ENCODE measurements at places on chromosomes 2 and 18.

DNA sequence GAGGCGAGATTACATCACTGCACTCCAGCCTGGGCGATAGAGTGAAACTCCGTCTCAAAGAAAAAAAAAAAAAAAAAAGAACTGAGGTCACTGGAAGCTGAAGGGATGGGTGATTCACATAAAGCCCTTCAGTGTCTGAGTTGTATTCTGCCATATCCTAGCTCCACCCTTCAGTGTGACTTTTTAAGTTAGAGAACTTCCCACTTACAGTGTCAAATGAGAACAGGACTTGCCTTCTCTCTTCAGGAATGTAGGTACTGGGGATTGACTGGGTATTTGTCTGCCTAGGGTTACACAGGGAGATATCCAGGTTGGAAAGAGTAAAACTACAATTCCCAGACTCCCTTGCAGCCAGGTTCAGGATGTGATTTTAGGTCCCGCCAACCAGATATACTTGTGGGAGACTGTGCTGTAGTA is 37.9 kb downstream of the EHD3 start:
- H3K27ac ChIP-seq: no peak overlapping the region
- H3K27me3 ChIP-seq: 0 out of 2 replicates have a peak, but pooled peaks cover 2% of the 10 kb centered on the region
- H3K36me3 ChIP-seq: no peaks in the 10 kb centered on the region
- H3K4me3 ChIP-seq: no peak overlapping the region
- no peak for DNase-seq
- no peaks in the 10 kb centered on the region for H3K4me1 ChIP-seq

GRCh38 chr2:85800586-85800985 is 46.8 kb downstream of the ATOH8 start:
- H3K27me3 ChIP-seq: no peaks in the 10 kb centered on the region
- no peaks in the 10 kb centered on the region for H3K36me3 ChIP-seq
- H3K4me1 ChIP-seq: no peaks in the 10 kb centered on the region
- no peak overlapping the region for H3K4me3 ChIP-seq
- no peak overlapping the region for H3K27ac ChIP-seq

DNA sequence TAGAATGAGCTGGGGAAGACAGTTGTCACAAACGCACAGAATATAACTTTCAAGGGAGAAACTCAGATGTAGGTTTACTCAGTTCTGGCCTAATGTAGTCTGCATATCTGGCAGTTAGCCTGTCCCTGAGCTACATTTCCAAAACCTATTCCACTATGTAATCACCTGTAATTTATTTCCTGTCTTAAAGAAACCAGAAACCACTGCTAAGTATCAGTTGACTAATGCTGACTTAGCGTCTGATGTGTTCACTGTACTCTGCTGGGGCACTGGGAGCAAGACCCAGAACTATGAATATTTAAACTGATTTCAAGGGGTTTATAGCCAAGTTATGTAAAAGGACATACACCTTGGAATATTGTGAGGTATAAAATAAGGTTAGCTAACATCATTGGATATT is 1995.2 kb upstream of the PIK3C3 start:
- no peaks in the 10 kb centered on the region for H3K27me3 ChIP-seq
- no peaks in the 10 kb centered on the region for H3K4me1 ChIP-seq
- no peak for DNase-seq

- H3K36me3 ChIP-seq: no peaks in the 10 kb centered on the region
- no peak for DNase-seq
- H3K4me1 ChIP-seq: no peaks in the 10 kb centered on the region
- no peaks in the 10 kb centered on the region for H3K27me3 ChIP-seq
- no peak overlapping the region for H3K27ac ChIP-seq
Measured at GRCh38 chr2:161981679-161982250, 92.2 kb downstream of the DPP4 start.

DNA sequence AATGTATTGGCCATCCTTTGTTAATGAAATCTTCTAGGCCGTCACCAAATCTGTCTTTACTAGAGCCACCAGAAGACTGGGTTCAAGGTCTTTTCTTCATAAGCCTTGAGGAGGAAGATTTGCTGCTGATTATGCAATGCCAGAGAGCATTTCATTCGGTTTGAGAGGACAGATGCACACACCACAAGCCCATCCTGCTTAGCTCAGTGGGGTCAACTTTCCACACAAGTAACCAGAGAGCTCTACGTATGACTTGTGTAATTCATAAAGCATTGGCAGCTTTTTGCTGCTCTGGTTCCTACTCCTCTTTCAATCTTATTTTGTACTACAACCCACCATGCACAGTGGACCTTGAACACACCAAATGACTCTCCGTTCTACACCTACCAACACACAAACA is 106.9 kb downstream of the OSR1 start:
- H3K27me3 ChIP-seq: no peaks in the 10 kb centered on the region
- no peak overlapping the region for H3K27ac ChIP-seq
- no peaks in the 10 kb centered on the region for H3K4me1 ChIP-seq
- no peak for DNase-seq
- no peak overlapping the region for H3K4me3 ChIP-seq
- H3K36me3 ChIP-seq: no peaks in the 10 kb centered on the region

- H3K27me3 ChIP-seq: no peaks in the 10 kb centered on the region
- H3K27ac ChIP-seq: no peak overlapping the region
- no peak overlapping the region for H3K4me3 ChIP-seq
- no peak for DNase-seq
Measured at GRCh38 chr2:85911814-85912692, 23.3 kb upstream of the ST3GAL5 start.

DNA sequence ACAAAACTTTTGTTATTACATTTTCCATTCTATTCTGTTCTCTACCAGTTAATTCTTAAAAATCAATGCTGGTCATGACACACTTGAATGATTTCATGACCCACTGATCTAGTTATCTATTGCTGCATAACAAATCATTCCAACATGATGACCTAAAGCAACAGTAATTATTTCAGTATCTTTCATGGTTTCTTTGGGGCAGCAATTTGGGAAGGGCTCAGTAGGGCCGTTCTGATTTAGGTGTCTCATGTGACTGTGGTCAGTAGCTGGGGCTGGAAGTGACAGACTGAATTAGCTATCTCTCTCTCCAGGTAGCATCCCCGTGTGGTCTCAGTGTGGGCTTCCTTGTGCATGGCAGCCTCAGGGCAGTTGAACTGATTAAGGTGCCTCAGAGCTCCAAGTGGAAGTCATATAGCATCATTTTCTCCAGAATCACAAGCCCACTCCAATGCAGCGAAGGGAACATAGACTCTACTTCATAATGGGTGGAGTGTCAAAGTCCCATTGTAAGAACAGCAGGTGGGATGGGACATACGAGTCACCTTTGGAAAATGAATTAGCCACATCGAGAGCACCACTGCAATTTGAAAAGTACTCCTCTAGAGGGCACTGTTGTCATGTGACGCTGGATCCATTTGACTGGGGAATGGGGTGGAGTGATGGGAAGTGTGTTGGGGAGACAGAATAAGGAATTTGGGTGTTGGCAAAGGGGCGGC is 39.1 kb upstream of the FAM136A start:
- H3K27ac ChIP-seq: no peak overlapping the region
- peak; percentile 39 for DNase-seq
- no peaks in the 10 kb centered on the region for H3K36me3 ChIP-seq
- peaks cover 10% of the 10 kb centered on the region for H3K27me3 ChIP-seq
- no peak overlapping the region for H3K4me3 ChIP-seq
- H3K4me1 ChIP-seq: no peaks in the 10 kb centered on the region

DNA sequence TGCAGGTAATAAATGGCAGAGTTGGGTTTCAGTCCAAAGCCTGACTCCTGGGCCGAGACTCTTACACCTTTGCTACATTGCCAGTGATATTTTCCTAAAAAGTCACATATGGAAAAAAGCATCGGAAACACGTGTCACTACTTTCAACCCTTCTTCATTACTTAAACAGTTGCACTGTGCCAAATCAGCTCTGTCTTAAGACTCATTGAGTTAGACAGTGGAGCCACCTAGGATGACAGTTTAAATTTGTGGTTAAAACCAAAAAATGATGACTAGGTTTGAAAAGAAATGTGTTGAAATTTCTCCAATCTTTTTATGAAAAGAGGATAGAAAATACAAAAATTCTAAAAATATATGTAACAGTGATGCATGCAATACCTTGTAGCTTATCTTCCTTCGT is 97.5 kb downstream of the TMEM247 start:
- H3K4me3 ChIP-seq: no peak overlapping the region
- no peak for DNase-seq
- H3K27me3 ChIP-seq: no peaks in the 10 kb centered on the region
- H3K4me1 ChIP-seq: no peaks in the 10 kb centered on the region
